ENCODE measurements at places on chromosomes 1 and 21.

GRCh38 chr1:42381280-42381673, 685 bp downstream of the RIMKLA start:
- DNase-seq: no peak

DNA sequence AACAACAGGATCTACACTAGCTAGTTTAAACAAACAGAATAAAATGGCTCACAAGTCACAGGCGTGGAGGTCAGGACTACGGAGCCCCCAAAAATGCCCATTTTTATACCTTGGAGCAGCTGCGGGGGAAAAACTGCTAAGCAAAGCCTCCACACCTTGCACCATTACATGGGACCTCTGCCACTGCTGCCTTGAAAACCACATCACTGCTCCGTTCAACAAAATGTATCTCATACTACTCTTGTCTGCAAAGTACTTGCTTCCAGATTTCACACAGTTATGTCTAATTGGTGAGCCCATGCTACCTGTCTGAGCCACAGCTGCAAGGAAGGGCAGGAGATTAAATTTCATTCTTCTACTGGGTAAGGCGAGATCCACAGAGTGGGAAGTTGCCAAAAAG, 24.4 kb downstream of the MRPL39 start:
- no peak for DNase-seq

GRCh38 chr1:37189111-37189510, 154.8 kb upstream of the GRIK3 start:
- DNase-seq: no peak

- DNase-seq: no peak
Measured at GRCh38 chr1:210049616-210050015, 111.6 kb downstream of the SYT14 start.

DNA sequence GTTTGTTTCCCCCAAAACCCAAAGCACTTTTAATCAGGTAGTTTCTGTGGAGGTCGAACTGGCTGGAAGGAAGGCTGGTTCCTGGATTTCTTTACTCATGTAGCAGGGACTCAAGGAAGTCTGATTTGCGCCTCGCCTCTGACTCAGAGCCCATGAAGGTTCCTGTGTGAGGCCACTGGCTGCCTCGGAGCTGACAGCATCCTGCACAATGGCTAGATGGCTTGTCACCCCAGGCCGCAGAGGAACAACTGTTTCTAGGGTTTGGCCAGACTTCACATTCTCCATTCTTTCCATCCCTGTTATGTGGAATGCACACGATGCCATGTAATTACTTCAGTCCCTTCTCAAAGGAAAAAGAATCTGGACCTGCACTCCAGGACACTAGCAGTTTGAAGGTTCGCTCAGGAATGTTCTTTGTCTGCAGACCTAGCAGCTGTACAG, 39.1 kb upstream of the PRSS38 start:
- DNase-seq: no peak

- DNase-seq: no peak
Measured at GRCh38 chr1:23594927-23595353, 35.6 kb upstream of the ID3 start.

All from stimulated activated CD4-positive, alpha-beta T cell treated with anti-CD3 and anti-CD28 coated beads, TNF-alpha, amount 100 ng/mL, for 48 hours (primary cell).